ENCODE measurements at places on chromosomes 2 and 18.

DNA sequence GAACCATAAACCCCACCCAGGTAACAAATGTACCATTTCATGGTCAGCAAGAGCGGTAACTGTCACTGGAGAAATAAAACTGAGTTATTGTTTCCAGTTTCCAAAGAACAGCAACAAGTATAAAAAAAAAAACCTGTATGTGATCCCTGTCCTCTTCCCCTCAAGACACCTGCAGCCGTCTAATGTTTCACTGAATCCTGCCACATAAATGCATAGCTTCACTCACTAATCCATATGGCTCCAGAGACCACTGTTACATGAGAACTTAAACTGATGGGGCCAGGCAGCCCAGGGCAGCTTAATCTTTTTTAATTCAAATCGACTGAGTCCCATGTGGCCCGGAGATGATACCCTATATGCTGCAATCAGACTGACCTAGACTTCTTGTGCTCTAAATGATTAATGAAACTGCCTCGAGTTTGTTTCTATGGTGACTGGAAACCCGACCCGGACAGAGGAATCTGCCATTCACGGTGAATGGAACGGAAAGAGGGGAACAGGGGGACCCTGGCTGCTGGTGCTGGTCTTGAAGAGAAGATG is 60.9 kb upstream of the SIX2 start:
- DNase-seq: peak; percentile 38

- no peak for DNase-seq
These were observed 443.1 kb upstream of the ZEB2 start for GRCh38 chr2:144963031-144963430.

- no peak for DNase-seq
These were observed 11.8 kb downstream of the ARHGAP15 start for GRCh38 chr2:143140864-143141661.

DNA sequence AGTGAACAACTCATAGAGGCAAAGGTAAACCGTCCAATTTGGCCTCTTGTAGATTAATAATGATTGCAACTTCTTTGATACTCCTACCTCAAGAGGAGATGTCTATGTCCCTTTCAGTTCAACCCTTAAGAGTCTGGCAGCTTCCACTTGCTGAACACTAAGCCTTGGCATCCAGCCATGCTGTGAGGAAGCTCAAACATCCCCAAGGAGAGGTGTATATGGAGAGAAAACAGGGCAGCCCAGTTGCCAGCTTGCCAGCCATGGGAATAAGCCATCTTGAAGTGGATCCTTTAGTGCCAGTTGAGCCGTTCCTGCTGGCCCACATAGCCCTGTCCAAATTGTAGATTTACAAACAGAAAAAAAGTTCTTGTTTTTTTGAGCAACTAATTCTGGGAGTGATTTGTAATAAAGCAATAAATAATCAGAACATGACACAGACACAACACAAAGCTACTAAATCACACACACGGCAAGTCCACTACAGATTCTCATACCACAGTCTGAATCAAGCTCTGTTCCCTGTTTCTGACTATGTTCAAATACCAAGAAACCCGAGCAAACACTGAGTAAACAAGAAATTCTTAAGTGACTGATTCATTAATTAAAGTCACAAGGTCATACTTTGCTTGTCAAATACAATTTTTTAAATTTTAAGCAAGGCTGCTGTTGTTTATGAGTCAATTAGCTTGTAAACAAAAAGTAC is 96.1 kb downstream of the PID1 start:
- DNase-seq: no peak

DNA sequence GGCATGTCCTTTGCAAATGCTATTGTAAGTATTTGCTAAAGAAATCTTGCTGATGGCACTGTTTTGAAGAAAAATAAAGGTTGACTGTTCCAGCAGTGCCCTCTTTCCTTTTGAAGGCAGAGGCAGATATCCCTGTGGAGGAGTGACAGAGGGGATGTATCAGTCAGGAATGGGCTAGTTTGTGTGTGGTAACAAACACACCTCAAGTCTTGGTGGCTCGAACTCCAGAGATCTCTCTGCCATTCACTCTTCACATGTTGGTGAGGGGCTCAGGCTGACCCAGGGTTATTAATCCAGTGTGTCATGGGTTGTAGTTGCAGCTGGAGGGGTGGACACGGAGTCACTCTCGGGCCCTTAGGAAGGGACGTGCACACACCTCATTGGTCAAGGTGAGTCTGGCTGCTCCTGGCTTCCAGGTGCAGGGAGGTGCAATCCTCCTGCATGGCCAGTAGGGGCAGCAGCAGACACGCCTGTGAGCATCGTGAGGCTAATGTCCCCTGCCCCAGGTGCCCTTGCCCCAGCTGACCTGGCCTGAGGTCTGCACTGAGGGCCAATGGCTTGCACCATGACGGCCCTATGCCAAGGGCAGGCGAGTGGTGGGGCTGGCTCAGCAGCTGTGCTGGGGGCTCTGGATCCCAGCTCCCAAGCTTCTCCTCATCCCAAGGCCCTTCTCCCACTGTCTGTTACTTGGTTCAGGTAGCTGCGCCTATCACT is 146.5 kb downstream of the ASB1 start:
- no peak for DNase-seq

DNA sequence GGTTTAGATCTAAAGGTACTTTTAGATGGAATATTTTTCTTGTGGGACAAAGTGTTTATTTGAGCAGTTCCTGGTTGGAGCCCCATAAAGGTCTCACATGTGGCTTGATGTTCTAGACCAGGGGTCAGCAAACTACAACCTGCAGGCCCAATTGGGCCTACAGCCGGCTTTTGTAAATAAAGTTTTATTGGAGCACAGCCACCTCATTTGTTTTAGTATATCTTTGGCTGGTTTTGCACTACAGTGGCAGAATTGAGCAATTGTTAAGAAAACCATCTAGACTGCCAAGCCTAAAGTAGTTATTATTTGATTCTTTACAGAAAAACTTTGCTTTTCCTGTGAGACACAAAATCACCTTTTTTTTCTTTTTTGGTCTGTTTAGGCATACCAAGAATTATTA is 41.6 kb downstream of the NDC80 start:
- DNase-seq: no peak

- no peak for DNase-seq
These were observed 241.0 kb downstream of the LRP1B start for GRCh38 chr2:141889788-141890187.

DNA sequence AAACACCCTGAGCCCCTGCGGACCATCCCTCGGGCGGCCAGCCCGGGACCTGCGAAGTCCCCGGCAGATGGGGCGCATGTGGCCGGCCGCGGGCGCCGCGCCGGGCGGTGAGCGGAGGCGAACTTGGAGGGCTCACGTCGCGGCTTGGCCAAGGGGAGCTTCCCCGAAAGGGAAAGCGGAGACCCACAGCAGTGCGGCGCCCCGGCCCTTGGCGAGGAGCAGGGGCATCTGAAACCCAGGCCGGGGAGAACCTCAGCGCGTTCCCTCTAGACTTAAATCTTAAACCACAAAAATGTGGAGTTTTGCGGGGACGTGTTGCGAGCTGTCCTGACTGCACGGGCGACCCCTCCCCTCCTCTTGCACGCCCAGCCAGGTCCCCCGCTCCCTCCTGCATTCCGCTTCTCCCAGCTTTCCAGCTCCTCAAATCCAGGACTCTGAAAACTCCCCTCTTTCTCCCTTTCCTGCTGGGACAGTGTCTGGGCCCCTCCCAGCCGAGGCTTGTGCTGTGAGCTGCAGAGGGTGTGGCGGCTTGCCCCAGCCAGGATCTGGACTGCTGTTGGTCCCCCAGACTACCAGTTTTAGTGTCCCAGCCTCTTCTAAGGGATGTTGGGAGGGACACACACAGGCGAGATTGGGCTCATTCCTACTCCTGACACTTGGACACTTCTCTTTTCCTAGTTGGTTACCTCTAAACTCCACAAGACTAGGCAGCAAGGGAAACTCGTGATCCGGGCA is 1.3 kb downstream of the FMNL2 start:
- DNase-seq: no peak

DNA sequence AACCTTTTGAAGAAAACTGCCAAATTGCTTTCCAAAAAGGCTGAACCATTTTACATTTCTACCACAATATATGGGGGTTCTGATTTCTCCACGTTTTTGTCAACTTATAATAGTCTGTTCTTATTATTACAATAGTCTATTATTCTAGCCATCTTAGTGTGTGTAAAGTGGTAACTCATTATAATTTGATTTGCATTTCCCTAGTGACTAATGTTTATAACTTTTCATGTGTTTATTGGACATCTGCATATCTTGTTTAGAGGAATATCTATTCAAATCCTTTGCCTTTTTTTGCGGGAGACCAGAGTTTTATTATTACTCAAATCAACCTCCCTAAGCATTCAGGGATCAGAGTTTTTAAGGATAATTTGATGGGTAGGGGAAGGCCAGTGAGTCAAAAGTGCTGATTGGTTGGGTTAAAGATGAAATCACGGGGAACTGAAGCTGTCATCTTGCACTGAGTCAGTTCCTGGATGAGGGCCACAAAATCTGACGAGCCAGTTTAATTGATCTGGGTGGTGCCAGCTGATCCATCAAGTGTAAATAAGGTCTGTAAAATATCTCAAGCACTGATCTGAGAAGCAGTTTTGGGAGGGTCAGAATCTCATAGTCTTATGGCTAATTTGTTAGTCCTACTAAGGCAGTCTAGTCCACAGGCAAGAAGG is 303.4 kb upstream of the NCKAP5 start:
- DNase-seq: no peak
